ENCODE measurements at places on chromosomes 3 and 15. TPM values are rescaled to one million over a fixed set of nuclear protein-coding genes. Genes with fewer than 3 reads are reported as not detected.

C3orf70 gene
- not detected for total RNA-seq

PEX5L gene
- total RNA-seq = 0.30 TPM

DNAH12 gene
- not detected for total RNA-seq

GDPGP1 gene
- 11.9 TPM for total RNA-seq

KBTBD8 gene
- 44.6 TPM for total RNA-seq

RPS27L gene
- 82.0 TPM for total RNA-seq

SMARCC1 gene
- total RNA-seq = 125 TPM

LSG1 gene
- 68.4 TPM for total RNA-seq

SLC27A2 gene
- total RNA-seq = 14.4 TPM

GRCh38 chr3:106299300-106300098 is 430.7 kb upstream of the CBLB start:
- DNase-seq = no peak

- DNase-seq = no peak
These were observed 35.2 kb upstream of the SLC24A5 start for GRCh38 chr15:48085591-48085930.

GRCh38 chr3:78634316-78634715 is 1133.5 kb downstream of the ROBO1 start:
- no peak for DNase-seq

DNA sequence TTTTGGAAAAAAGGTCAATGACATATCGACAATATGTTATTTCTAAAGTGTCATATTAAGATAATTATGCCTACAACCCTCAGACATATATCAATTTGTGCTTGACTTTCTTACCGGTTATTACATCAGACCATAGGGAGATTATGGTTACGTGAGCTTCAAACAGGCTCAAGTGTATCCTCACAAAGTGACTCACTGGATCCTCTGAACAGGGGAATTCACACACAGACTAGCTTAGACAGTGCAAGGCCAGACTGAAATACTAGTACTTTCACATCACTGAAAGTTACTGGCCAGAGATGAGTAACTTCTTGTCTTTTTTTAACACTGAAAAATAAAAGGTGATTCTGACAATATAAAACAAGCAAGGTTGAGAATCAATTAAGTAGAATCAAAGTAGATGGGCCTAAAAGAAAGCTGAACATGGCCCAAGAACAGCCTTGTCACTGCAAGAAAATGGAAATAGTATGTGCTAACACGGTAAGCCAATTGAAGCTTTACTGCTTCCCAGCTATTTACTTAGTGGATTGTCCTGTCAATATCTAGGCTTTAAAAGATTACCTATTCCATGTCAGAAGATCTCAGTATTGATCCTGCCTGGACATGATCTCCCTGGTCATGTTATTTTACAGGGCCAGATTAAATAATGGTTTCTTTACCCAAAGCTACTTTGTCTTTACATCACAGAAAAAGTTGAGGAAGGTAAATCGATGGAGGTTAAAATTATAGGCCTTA is 848.6 kb downstream of the ROBO1 start:
- no peak for DNase-seq

GRCh38 chr3:13233487-13234485 is 160.6 kb upstream of the IQSEC1 start:
- DNase-seq = no peak

GRCh38 chr3:51311055-51311454 is 74.0 kb upstream of the MANF start:
- DNase-seq = no peak

GRCh38 chr15:69060744-69061143 is 46.2 kb downstream of the NOX5 start:
- no peak for DNase-seq

GRCh38 chr15:58457466-58457965 is 25.7 kb downstream of the LIPC start:
- DNase-seq = no peak

- DNase-seq = no peak
These were observed at the start of gene MGLL for GRCh38 chr3:127822041-127822681. Gene MGLL, minus strand, starts transcription at chr3:127822515. Its CDS starts 197 bp downstream, at chr3:127822318.

GRCh38 chr3:157595259-157595658 is 92.0 kb upstream of the VEPH1 start:
- no peak for DNase-seq

- DNase-seq = no peak
These were observed 58.3 kb upstream of the TMEM115 start for GRCh38 chr3:50417637-50418033.

GRCh38 chr3:81295906-81296577 is 465.4 kb downstream of the GBE1 start:
- no peak for DNase-seq

DNA sequence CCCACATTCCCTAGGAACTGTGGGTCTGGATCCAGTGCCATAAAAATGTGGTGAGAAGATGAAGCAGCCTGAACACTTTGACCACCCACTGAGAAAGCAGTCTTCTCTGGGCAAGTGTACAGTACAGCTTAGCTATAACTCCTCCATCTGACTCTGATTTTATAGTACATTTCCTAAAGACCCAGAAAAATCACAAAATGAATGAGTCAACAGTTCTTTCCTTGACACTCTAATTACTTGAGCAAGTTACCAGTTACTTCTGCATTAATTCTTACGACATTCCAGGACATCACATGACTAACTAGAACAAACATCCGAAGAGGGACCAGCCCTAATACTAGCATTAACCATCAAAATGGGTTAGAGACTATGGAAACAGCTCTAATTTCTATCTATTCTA is 148.1 kb upstream of the PEX5L start:
- DNase-seq = no peak

DNA sequence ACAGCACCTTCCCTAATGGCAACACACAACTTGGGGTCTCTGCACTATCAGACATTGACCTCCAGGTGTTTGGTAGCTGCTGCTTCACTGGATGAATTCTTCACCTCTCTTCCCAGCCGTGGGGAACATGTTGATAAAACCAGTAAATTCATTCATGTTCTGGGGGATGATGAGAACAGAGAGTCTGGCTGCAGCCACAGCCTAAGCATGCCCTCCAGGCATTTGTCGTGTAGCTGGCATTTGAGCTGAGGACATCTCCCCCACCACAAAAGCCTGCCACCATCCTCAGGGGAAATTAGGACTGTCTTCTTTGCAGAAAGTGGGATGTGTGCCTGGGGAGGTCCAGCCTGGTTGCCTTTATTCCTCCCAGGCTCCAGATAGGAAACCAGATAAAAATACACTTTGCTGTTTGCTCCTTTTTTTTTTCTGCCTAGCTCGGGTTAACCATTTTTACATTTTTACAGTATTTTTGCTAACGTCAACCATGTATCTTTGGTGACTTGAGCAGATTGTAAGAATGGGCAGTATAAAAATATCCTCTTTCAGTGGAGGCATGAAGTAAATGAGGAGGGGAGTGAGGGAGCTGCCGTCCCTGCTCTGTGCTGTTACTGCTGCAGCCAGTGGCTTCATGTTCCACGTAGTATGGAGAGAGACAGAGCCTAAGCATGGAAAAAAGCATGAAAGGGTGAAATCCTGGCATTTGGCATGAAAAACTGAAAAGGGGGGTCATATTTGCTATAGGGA is 444.0 kb downstream of the EPHB1 start:
- DNase-seq = no peak

- no peak for DNase-seq
These were observed 18.7 kb downstream of the CHST14 start for GRCh38 chr15:40489274-40490175.

DNA sequence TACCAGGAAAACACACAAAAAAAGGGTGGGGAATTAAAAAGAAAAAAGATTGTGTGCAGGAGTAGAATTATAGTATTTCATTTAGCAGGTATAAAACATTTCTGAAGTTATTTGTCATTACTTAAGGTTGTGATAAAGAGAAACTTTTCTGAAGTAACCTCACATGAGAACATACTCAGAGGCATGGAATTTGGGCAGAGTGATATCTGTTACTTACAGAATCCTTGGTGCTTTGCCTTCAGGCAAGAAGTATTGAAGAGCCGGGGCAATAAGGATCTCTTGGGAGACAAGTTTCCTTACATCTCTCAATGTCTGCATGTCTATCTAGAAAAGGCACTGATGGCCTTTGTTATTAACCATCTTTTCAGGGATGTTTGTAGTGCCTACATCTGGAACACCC is 179.7 kb upstream of the ROBO1 start:
- DNase-seq = no peak

Data from activated T-cell treated with anti-CD3 and anti-CD28 coated beads, Interleukin-2, amount 50 U/mL, for 4 hours (primary cell).